ENCODE measurements at places on chromosomes 4 and X. TPM values are rescaled to one million over a fixed set of nuclear protein-coding genes. Genes with fewer than 3 reads are reported as not detected.
A peak's percentile ranks its signal among the peaks of the same experiment; 100 is the strongest.

The ANK2 gene
- 41.2 TPM for total RNA-seq

The RPS6KA6 gene
- total RNA-seq = not detected

- H3K4me3 ChIP-seq = no peak overlapping the region
- peaks cover 18% of the 10 kb centered on the region for H3K36me3 ChIP-seq
- peak; percentile 33 for DNase-seq
These were observed 1.8 kb downstream of the CCNI start for GRCh38 chr4:77073981-77074380.

DNA sequence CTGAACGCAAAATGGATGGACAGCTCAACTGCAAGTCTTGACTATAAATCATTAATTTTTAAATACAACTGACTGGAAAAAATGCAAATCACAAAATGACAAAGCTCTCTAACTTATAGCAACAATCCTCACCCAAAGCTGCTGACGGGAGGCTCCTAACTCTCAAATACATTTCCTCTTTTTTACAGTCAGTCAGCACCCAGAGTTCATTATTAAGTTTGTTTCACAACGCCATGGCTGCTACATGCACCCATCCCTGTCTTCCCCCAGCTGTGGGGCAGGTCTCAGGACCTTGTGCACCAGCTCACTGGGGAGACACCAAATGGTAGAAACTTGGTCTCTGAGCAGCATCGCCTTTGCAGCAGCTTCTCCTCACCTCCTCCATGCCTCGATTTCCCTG lies 97.6 kb downstream of the SLC34A2 start:
- no peak overlapping the region for H3K27ac ChIP-seq
- DNase-seq = no peak
- H3K4me1 ChIP-seq = no peaks in the 10 kb centered on the region

DNA sequence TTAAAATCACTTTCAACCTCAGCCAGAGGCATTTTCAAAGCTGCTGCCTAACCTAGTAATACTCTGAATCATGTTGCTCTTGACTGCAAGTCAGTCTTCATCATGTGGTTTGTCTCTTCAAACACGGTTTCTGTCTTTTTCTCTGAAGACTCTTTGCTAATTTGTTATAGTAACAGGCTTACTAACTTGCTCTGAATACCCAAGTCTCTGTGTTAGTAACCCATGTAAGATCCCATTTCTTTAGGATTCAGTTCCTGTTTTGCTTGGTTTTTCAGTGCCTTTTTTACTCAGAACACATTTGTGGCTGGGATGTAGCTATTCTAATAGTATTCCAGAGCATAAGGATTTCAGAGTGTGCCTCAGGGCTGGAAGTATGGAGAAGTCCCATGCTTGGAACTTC lies 1450.6 kb upstream of the IGFBP7 start:
- no peaks in the 10 kb centered on the region for H3K27me3 ChIP-seq
- no peak overlapping the region for H3K4me3 ChIP-seq
- H3K4me1 ChIP-seq = no peaks in the 10 kb centered on the region
- no peak for DNase-seq
- no peak overlapping the region for H3K27ac ChIP-seq

- H3K36me3 ChIP-seq = no peaks in the 10 kb centered on the region
- no peak overlapping the region for H3K4me3 ChIP-seq
- H3K27ac ChIP-seq = no peak overlapping the region
These were observed 2.5 kb downstream of the GABRQ start for GRCh38 chrX:152640034-152640818.
